NCI-H2029 treated with DMSO at 0.1 percent for 48 hours (cell line): ENCODE measurements at places on chromosomes 2 and 18.
A peak's percentile ranks its signal among the peaks of the same experiment; 100 is the strongest.

GRCh38 chr2:165369131-165369897, 100.2 kb upstream of the CSRNP3 start:
- no peak for DNase-seq

GRCh38 chr2:225454412-225454811, 54.9 kb downstream of the NYAP2 start:
- no peak for DNase-seq

- no peak for DNase-seq
Measured at GRCh38 chr2:226185616-226186211, 613.9 kb downstream of the IRS1 start.

DNA sequence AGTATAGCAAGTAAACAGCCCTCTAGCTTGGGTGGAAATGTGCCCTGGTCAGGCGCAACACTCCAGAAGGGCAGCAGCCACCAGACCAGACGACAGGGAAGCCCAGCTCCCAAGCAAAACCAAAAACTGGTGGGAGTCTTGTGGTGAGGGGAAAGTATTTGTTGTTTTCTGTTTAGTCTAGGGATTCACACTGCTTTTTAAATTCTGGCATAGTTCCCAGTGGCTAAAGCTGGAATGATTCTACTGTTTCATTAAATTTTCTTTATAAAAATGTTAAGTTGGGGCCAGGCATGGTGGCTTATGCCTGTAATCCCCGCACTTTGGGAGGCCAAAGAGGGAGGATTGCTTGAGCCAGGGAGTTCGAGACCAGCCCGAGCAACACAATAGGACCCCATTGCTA, 38.5 kb downstream of the MERTK start:
- DNase-seq = no peak

GRCh38 chr2:231464576-231465540, 574 bp upstream of the NCL start:
- DNase-seq = peak; percentile 78

DNA sequence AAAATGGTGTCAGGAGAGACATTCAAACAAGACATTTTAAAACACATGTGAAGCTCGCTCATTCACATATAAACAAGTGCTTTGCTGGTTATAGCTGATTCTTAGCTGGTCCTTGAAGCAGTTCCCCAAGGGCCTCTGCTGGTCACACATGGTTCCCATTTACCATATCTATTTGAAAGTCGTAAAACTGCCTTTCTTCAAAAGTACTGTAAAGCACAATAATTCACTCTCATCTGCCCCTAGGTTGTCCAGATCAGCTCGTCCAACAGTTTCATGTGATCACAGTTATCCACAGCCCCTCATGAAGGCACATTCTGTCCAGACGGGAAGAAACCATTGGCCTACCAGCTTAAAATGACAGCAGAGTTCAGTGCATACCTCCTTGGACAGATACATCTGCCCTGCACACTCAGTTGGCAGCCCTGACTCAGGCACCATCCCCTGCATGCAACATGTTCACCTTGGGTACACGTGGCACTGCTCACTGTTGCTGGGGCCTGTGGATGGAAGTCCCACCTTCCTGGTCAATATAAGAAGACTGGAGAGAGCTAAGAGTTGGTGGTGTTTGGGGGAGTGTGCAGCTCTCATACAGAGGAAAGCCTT, 108.0 kb upstream of the HAAO start:
- DNase-seq = no peak

DNA sequence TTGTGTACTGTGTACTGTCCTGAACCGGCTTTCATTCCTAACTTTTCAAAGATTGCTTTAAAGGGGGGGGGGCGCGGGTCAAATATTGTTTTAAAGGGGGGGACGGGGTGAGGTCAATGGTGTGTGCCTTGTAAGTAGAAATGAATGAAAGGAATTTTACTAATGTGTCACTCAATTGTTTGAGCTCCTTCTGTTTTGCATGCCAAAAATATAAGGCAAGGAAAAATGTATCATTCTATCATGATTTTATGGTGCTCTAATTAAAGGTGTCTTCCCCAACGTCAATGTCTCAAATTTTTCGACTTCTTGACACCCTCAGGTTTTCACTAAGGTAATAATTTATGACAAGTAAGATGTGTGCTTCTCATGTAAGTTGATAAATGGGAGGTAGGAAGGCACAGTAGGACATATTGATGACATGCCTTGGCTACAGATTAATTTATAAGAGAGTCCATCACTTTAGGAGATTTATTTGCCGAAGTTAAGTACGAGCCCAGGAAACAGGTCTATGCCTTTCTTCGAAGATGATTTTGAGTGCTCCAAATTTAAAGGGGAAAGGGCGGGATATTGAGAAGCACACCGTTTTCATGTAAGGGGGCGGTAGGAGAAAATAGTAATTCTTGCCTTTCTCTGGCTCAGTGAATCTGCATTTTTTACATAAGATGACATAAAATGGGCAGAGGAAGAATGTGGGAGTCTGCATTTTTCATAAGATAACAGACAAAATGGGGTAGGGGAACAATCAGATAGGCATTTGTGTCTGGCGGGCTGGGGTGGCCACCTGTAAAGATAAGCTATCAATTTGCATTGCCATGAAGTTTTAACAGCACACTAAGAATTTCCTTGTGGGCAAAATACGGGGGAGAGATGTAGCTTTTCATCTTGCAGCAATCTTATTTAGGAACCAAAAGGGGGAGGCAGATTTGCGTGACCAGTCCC, 1.2 kb upstream of the TRAPPC8 start:
- DNase-seq = no peak

GRCh38 chr2:241909769-241910168, 40.2 kb downstream of the RTP5 start:
- no peak for DNase-seq

DNA sequence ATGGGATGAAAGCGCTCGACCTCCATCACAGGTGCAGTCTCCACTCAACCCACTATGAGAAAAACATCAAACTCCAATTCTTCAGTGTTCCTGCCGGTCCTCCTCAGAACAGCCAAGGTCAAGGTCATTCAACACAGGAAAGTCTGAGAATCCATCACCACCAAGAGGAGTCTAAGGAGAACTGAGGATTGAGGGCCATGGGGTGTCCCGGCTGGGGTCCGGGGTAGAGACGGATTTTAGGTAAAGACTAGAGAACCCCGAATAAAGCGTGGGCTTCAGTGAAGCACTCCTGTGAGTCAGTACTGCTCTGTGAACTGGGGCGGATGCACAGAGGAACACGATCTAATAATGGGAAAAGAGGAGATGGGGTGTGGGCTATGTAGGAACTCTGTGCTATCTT, 41.8 kb downstream of the PTGR3 start:
- DNase-seq = no peak

DNA sequence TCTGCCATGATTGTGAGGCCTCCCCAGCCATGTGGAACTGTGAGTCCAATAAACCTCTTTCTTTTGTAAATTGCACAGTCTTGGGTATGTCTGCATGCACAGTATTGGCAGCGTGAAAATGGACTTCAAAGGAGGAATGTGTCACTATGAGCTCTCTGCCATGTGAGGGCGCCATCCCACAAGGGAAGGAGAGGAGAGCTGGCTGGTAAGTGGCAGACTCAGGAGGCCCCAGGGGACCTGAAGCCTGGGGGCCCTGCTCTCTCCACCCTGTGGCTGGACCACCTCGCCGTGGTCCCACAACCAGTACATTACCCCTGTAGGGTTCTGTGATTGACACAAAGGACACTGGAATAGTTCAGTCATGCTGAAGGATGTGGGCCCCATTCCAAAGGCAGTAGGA, 122.1 kb downstream of the RPIA start:
- no peak for DNase-seq

GRCh38 chr18:75207310-75208154, 1.4 kb downstream of the PTGR3 start:
- peak; percentile 22 for DNase-seq

DNA sequence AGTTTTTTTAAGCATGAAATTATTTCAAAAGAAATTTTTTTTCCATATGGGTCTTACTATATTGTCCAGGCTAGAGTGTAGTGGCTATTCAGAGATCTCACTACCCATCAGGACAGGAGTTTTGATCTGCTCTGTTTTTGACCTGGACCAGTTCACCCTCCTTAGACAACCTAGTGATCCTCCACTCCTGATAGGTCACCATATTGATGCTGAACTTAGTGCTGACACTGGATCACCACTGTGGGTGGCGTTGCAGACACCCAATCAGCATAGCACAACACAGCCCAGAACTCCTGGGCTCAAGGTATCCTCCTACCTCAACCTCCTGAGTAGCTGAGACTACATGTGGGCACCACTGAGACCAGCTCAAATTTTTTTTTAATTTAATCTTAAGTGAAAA, 8.2 kb downstream of the OLA1 start:
- no peak for DNase-seq

- DNase-seq = no peak
Measured at GRCh38 chr2:191791953-191792560, 54.8 kb downstream of the CAVIN2 start.
